ENCODE measurements at places on chromosomes 1 and 21. TPM values are rescaled to one million over a fixed set of nuclear protein-coding genes. Genes with fewer than 3 reads are reported as not detected.
A peak's percentile ranks its signal among the peaks of the same experiment; 100 is the strongest.

DNA sequence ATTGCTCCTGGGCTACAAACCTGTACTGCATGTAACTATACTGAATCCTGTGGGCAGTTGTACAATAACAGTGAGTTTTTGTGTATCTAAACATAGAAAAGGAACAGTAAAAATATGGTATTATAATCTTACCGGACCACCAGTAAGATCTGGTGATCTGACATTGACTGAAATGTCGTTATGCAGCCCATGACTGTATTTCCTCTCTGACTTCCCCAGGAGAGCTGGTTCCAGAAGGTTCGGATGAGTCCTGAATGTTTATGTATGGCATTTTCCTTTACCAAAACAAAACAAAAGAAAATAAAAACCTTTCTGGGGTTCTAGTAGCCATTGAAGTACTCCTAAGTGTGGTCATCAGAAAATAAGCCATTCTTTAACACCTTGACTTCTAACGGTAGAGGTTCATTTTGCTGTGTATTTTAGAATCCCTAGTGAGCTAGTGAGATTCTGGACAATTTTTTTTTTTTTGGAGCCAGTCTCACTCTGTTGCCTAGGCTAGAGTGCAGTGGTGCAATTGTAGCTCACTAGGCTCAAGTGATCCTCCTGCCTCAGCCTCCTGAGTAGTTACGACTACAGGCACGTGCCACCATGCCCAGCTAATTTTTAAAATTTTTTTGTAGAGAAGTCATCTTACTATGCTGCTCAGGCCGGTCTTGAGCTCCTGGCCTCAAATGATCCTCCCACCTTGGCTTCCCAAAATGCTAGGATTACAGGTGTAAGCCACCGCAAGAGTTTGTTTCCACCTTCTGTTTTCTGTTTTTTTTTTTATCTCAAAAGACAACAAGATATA is 27.7 kb downstream of the UBE4B start:
- no peak for DNase-seq

TNNT2 gene
- 7.3 TPM for total RNA-seq

- no peak for DNase-seq
Observed at GRCh38 chr1:87956072-87956471, 627.4 kb downstream of the LMO4 start.

DNA sequence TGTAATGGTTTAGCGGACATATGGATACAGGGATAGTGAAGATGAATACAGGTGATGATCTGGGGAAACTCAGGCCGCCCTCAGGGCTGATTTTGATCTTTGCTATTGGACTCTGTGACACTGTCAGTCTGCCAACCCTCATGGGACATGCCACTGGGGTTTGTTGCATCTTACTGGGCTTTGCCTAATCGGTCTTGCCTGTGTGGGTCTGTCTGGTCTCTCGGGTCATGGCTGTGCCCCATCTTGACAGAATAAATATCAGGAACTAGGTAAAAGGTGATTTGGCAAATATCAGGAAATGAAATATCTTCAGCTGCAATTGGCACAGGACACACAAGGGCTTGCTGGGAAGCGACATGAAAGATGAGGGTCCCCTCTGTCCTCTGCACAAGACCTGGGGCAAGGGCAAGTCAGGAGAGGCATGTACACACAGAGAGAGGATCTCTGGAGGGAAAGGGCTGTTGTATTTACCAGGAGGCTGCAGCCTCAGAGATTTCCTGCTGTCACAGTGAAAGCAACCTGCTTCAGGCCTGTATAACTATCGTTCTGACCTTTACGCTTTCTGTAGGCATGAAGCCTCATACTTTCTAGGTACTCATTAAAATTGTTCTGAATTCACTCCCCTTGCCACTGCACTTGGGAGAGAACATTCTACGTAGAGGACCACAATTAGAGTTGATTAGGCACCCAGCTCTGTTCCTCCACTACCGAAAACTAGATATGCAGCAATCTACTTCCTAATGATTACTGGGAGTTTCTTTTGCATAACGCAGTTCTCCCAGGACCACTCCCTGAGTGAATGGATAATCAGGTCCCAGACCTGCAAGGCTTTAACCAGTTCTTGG is 52.0 kb upstream of the GADD45A start:
- DNase-seq = no peak

ESPN gene
- total RNA-seq = 16.3 TPM

GRCh38 chr1:81874461-81874860 is 73.7 kb downstream of the ADGRL2 start:
- no peak for DNase-seq

DNA sequence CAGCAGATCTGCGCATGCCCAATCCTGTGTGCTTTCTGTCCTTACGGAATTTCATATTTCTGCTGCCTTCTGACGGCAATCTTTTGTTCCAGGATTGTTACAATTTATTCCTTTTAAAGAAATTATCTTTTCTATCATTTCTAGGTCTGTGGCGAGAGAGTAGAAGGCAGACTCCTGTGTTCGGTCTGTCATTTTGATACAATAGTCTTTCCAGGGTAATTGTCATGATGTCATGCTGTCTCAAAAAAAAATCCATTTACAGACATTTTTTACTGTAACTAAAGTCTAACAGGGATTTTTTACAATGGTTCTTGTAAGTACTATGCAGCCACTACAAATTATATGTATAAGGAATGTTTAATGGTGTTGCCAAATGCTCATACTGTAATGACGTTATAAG is 9.0 kb upstream of the KRTAP7-1 start:
- no peak for DNase-seq

GRCh38 chr1:42756956-42757891 is 9.6 kb downstream of the P3H1 start:
- no peak for DNase-seq

- DNase-seq = no peak
Observed at GRCh38 chr1:8214501-8215173, 103.3 kb upstream of the SLC45A1 start.

DNA sequence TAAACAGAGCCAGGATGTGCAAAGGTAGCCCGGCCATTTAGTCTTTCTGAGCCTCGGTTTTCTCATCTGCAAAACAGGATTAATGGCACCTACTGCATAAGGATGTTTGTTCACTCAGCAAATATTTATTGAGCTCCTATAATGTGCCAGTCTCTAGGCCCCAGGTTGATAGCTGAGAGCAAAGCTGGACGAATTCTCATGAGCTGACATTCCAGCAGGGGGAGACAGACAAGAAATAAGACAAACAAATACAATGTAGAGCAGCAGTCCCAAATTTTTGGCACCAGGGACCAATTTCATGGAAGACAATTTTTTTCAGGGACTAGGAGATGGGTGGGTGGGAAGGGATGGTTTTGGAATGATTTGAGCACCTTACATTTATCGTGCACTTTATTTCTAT is 74.3 kb upstream of the PAX7 start:
- DNase-seq = peak; percentile 7

UTS2 gene
- 10.8 TPM for total RNA-seq

SERTAD4 gene
- 3.6 TPM for total RNA-seq

- DNase-seq = no peak
Observed at GRCh38 chr1:199759268-199759730, 268.2 kb upstream of the NR5A2 start.

GRCh38 chr1:60108196-60108595 is 34.6 kb upstream of the C1orf87 start:
- no peak for DNase-seq

DNA sequence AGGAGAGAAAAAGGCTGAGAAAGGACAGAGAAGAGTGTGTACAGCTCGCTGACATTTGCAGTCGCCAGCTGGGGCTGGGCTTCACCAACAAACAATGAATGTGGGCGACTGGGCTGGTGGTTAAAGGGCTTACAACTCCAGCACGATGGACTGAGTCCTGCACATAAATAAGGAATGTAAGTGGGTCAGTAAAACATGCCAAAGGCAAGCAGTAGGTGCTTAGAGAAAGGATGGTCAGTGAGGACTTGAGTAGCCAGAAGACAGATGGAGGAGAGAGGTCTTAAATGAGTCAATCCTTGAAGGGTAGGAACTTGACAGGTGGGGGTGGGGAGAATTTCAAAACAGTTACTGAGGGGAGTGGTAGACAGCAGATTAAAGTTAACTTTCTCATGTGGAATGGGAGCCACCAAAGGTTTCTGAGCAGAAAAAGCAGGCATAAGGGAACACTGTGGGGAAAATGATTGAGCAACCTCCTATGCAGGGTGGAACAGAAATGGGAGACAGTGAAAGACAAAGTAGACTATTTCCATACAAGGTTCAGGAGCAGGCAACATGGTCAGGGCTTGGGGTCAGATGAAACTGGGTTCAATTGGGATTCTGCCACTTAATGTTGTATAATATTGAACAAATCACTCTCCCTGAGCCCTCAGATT is 37.4 kb downstream of the GADD45A start:
- no peak for DNase-seq

- DNase-seq = no peak
Observed at GRCh38 chr1:24300971-24301784, 18.0 kb upstream of the GRHL3 start.

DNA sequence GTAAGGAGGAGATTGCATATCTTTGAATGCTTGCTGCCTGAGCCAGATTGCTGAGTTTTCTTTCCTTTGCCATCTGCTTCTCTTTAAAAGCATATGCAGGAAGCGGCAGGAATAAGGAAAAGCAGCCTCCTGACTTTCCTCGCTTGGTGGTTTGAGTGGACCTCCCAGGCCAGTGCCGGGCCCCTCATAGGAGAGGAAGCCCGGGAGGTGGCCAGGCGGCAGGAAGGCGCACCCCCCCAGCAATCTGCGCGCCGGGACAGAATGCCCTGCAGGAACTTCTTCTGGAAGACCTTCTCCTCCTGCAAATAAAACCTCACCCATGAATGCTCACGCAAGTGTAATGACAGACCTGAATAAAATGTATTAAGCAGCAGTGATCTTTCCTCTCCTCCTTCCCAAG is 1.5 kb downstream of the CORT start:
- no peak for DNase-seq

AGO1 gene
- 28.9 TPM for total RNA-seq

DNA sequence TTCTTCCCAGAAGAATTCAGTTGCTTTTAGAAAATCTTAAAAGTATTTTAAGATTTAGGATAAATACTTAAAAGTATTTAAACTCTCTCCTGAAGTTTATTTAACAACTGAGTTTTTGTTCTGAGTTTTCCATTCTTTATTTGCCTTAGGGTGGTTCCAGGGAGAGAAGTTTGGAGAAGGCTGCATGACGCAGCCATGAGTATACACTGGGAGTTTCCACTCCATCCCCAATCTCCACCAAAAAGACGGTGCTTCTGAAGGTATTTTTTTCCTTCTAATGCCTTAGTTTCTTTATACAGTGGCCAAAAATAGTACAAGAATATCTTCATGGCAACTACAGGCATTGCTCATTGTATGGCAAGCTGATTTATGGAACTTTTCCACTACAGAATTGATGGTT is 122.7 kb downstream of the ST6GALNAC5 start:
- DNase-seq = no peak

GRCh38 chr1:211332830-211333229 is 6.2 kb downstream of the TRAF5 start:
- DNase-seq = no peak

GRCh38 chr21:41407541-41408460 is 18.2 kb upstream of the MX1 start:
- no peak for DNase-seq

HSF2BP gene
- 11.9 TPM for total RNA-seq

S100A8 gene
- not detected for total RNA-seq

WLS gene
- total RNA-seq = 70.6 TPM

DNA sequence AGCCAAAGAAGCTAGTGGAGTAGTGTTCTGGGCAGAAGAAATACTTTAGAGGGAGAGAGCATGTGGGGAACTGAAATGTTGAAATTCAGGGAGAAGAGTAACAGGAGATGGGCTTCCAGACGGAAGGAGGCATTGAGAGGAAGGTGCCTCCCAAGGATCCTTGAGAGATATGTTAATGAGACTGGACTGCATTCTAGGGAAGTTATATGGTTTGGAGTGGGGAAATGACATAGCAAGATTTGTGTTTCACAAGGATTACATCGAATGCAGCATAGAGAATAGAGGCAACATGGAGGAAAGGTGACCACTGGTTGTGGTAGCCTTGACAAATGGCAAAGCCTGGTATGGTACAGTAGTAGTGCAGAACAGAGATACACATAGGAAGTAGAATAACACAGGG is 160.5 kb upstream of the HMCN1 start:
- DNase-seq = no peak

DNA sequence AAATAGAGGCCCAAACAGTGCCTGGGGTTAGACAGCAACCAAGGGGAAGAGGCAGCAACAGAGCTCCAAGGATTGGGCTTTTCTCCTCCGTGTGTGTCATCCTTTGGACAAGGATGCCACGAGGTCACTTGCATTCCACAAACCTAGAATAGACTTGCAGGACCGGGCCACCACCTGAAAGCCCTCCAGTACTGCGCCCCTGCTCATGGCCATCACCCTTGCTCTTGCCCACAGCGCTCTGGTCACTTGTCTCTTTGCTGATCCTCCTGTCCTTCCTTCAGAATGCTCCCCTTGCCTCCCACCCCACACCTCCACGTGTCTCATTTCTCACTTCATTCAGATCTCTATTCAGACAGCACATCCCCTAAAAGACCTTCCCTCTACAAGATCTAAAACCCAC is 247.4 kb downstream of the MATN1 start:
- no peak for DNase-seq

GRCh38 chr1:234842726-234843641 is 233.0 kb upstream of the IRF2BP2 start:
- DNase-seq = no peak

ROR1 gene
- total RNA-seq = 37.2 TPM

PTGER3 gene
- not detected for total RNA-seq

DNA sequence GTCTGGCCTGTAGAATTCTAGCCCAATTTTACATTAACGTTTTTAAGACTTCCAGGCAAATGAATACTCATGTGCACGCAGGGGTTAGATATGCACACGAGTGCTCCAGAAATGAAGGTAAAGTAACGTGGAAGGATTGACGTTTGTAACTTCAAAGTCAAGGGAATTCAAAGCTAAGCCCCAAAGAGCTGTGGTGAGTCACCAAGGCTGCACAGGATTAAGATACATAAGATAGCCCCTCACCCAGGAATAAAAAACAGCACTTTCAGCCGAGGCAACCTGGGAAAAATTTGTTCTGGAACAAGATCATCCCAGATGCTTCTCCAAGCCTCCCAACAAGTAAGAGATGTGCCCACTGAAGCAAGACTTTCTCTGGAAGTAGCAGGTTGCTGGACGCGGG is 259.6 kb upstream of the PLXNA2 start:
- no peak for DNase-seq

SLC9C2 gene
- not detected for total RNA-seq

DNA sequence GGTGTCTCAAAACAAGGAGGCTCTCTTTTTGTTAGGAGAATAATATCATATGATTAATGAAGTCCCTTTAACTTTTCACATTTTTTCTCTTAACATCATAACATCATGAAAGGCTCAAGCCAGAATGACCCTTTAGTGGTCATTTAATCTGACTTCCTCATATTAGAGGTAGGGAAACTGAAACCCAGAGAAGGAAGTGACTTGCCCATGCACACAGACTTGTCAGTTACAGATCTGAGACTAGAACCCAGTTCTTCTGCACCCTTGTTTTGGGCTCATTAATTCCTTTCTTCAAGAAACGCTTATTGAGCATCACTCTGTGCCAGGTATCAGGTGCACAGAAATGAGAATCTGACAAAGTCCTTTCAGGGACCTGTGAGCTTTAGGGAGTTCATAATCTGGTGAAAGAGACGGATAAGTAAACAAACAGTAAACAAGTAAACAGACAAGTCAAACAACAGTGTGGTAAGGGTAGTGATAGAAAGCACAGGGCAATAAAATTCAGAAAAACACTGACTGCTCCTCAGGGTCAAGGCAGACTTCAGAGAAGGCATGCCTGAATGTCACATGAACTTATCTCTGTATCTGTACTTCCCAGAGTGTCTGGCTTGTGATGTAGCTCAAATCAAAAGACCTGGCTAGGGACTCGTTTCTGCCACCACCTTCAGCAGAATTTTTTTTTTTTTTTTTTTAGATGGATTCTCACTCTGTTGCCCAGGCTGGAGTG is 38.3 kb upstream of the OSBPL9 start:
- no peak for DNase-seq

GRCh38 chr1:176770066-176770465 is 307.1 kb downstream of the PAPPA2 start:
- no peak for DNase-seq

Measured in Caco-2 (cell line).